ENCODE measurements at places on chromosomes 4 and X.

DNA sequence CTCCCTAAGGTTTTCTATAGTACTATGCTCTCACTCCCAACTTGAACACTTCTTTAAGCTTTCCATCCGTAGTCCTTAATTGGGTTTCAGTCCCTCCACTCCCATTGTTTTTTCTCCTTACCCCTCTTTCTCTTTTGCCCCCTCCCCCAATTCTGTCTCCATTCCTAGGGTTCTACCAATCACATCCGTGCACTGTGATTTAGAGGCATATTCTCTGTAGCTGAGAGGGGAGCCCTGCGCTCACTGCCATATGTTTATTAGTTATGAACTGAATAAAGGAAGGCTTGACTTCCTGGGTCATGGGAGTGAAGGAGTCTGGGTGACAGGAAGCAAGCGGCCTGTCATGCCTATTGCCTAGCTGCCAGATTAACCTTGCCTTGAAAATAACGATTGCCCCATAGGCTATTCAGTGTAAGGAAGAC is 471 bp downstream of the MCTS1 start:
- no peak for DNase-seq

- no peak for DNase-seq
These were observed 34.6 kb downstream of the CPLX1 start for GRCh38 chr4:791252-791897.

GRCh38 chr4:89724716-89725115 is 112.2 kb downstream of the SNCA start:
- DNase-seq: no peak

- no peak for DNase-seq
These were observed 69.5 kb downstream of the RRAGB start for GRCh38 chrX:55787063-55787462.

DNA sequence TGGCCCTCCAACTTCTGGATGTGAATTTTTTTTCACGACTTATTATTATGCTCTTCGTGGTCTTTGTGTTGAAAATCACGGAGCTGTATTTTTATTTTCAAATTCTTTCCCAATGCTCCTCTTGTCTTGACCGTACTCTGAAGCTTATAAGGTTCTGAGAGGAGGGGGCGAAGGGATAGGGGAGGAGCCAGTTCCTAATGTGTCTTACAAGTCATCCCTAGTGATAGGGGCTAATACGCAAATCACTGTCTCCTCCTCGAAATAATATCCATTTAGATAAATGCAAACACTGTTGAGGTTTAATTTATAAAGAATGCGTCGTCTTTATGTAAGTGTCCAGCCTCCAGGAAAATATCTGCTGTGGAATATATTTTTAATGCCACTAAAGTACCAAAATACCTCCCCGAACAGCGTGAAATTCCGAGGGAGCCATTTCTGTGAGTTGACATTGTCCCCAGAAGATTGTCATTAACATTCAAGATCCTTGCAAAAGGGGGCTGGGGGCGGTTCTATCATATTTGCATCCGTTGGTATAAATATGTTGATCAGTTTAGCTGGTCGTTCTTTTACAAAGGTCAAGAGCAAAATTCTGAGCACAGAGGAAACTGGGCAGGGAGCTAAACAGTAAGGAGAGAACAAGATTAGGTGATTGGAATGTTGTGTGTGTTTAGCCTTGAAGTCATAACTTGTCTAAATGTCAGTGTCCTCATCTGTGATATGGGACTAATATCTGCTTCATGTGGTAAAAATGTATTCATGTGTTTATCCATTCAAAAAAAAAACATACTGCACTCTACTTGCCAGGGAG is 3.7 kb upstream of the FAT1 start:
- DNase-seq: no peak

GRCh38 chr4:77636902-77637301 is 31.3 kb downstream of the CXCL13 start:
- DNase-seq: no peak

DNA sequence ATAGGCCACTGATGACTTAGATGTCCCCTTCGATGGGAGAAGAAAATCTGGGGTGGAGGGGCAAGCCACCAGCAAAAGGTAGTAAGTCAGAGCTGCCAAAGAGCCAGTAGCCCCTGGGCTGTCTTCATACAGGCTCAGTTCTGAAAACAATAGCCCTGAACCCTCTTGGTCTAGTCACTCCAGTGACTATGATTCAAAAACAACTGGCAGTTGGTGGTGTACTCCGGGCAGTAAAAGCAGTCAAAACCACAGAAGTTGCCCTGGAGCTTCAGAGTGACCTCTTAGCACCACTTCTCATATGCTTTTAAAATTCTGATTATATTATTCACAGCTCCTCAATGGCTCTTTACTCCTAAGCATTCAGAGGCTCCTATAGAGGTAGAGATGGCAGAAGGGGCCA is 164.3 kb upstream of the MAMLD1 start:
- no peak for DNase-seq

DNA sequence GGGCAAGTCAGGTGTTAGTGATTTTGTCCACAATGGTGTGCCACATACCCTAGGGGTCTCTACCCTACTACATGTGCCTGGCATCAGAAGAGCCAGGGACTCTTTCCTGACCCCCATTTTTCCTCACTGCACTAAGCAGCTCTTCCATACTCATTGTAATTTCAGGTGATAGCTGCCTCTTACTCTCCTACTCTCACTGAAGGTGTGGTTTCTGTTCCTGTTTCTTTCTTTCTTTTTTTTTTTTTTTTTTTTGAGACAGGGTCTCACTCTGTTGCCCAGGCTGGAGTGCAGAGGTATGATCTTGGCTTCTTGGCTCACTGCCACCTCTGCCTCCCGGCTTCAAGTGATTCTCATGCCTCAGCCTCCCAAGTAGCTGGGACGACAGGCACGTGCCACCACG is 164.9 kb upstream of the USP9X start:
- DNase-seq: no peak

DNA sequence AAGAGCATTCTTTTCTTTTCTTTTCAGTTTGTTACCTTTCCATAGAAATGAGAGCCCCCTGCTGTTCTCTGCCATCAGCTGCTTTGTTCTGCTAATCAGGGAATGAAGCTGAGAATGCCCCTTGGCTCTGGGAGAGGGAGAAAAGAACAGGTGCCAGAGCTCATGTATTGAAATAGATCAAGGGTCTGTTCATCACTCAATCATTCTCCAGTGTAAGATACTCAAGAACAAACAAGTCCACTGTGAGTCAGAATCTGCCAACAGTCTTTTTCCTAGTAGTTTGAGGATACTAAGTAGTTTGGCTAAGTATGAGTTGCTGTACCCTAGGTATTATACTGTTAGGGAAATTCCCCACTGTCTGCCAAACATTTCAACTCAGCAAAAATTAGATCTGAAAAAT is 144.3 kb downstream of the RTL3 start:
- no peak for DNase-seq

DNA sequence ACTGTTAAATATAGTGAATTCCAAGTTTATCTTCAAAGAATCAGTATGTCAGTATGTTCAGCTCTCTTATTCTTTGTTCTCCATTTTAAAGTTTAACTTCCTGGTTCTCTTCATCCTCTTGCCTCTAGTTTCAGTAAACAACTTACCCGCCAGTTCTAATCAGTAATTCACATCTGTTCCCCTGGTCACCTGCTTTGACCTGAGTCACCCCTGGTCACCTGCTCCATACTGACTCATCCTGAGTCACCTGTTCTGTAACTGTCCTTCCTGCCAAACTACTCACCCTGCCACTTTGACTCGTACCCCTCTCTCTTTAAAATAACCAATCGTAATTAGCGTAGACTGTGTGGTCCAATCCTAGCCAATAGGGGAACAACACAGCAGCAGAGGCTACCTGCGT is 992.7 kb upstream of the HS3ST1 start:
- DNase-seq: no peak

- DNase-seq: no peak
These were observed 160.8 kb downstream of the DKK2 start for GRCh38 chr4:106875340-106875739.

- DNase-seq: no peak
These were observed 162.0 kb downstream of the SNCA start for GRCh38 chr4:89674876-89675459.

DNA sequence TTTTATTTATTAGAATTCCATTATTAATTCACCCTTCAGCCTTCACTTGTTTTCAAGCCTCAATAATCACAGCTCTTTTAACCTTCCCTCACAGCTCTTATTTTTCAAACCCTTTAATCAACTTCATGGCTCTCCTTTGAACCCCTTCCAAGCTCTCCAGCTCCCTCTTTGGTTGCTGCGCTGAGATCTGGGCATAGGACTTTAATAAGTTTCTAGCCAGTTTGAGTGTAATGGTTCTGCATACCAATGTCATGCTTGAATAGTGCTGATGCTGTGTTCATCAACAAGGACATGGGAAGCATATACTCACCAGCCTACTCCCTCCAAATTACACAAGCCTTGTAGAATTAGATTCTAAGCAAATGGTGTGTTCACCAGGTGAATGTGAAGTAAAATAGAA is 3.5 kb upstream of the RNF212 start:
- no peak for DNase-seq

DNA sequence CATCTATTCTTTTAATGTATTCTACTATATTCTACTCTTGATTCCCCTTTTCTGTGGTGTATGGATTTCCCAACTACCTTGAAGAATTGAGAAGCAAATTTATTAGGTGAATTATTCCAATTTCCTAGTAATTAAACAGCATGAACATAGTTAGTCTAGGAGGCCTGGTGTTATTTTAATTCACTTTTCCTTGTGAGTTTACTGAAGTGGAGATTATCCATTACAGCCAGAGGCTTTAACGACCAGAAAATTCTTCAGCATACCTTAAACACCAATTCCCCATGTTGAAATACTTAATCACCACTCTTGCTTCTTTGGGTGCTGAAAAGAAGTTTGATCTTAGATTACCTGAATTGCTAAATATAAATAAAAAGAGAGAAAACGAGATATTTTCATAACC is 29.4 kb downstream of the FAT4 start:
- no peak for DNase-seq

GRCh38 chr4:112752061-112752460 is 115.1 kb downstream of the LARP7 start:
- DNase-seq: no peak

- no peak for DNase-seq
These were observed 292.8 kb upstream of the ARSJ start for GRCh38 chr4:114272226-114272625.

GRCh38 chrX:19904778-19905367 is 17.5 kb upstream of the SH3KBP1 start:
- DNase-seq: no peak

DNA sequence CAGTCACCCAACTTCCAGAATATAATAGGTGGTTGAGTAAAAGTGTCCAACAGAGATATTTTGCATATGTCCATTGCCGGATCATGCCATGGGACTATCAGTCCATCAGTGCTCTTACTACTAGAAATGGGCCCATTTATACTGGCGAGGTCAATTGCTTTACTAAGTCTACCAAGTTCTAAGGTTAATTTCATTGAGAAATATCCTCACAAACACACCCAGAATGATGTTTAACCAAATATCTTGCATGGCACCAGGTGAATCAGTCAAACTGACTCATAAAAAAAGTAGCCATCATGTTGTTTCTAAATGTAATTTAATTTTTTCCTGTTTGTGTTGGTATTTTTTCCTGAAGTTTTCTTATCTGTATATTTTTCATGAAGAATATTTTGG is 1217.0 kb downstream of the RAPGEF2 start:
- DNase-seq: no peak

DNA sequence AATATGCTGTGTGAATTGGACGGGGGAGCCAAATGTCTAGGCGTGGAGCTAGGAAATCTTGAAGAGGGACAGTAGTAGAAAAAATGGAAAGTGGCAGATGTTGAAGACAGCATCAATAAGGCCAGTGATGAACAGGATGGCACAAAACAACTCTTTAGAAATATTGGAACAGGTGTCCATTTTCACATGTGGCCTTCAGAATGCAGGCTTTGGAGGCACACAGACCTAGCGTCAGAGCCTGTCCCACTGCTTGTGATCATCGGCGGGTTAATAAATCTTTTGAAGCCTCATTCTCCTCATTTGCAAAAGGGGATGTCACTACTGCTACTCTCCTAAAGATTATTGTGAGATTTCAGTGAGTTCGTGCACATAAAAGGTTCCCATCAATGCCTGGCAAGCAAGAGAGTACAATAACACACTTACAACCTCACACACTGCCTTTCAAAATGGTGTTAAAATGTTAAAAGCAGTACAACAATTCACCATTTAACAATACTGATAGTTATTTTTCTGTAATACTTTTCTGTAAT is 2.4 kb downstream of the PDLIM3 start:
- DNase-seq: no peak

DNA sequence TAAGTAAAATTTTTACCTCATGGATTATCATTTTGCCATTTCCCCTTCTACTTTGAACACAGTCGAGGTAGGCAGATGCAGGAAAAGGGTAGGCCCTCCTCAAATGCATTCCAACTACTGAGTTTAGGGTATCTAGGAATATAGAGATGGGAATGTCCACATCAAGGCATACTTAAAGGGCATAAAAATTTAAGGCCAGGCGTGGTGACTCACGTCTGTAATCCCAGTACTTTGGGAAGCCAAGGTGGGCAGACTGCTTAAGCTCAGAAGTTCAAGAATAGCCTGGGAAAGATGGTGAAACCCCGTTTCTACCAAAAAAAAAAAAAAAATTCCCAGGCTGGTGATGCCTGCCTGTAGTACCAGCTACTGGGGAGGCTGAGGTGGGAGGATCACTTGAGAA is 146.5 kb downstream of the PDGFC start:
- DNase-seq: no peak

GRCh38 chr4:139301821-139302611 is at the start of gene NDUFC1:
Gene NDUFC1, minus strand, starts transcription at chr4:139302477. Its CDS starts 6,679 bp downstream, at chr4:139295798.
- peak; percentile 78 for DNase-seq

DNA sequence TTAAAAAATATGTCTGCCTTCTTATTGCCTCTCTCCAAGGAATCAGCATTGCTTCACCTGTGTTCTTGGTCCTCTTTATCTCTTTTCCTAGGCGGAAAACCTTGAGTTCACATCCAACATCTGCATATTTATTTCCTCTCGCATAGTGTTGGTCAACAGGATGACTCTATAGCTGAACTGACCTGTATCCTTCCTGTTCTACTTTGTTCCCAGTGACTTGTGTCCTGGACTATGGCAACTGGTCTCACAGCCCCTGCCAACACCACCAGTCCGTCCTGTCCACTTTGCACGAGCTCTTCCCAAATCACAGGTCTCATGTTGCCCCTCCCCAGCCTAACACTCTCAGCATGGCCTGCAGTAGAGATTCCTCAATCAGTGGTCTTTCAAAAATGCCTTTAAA is 2.0 kb downstream of the DIPK2B start:
- DNase-seq: no peak

Data from tibial artery (tissue), 4 donors.